ENCODE measurements at places on chromosomes 1 and 21. TPM values are rescaled to one million over a fixed set of nuclear protein-coding genes. Genes with fewer than 3 reads are reported as not detected.

DNA sequence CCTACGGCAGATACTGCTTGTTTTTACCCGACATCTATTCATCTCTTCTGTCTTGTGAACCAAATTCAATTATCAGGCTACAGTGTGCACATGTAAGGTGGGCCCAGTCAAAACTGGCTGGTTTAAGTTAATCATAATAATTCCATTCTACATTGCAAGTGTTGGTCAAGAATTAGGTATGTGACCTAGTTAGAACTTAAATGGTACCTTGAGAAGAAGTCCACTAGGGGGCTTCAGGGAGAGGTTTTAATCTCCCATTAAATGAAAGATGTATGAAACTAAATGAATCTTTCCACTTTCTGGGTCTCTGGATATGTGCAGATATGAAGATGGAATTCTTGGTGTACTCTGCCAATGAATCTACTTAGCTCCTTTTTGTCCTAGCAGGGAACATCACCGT, 187.1 kb downstream of the CDC42BPA start:
- no peak for DNase-seq

- DNase-seq, result no peak
Measured at GRCh38 chr1:236821091-236821627, 26.1 kb downstream of the MTR start.

DNA sequence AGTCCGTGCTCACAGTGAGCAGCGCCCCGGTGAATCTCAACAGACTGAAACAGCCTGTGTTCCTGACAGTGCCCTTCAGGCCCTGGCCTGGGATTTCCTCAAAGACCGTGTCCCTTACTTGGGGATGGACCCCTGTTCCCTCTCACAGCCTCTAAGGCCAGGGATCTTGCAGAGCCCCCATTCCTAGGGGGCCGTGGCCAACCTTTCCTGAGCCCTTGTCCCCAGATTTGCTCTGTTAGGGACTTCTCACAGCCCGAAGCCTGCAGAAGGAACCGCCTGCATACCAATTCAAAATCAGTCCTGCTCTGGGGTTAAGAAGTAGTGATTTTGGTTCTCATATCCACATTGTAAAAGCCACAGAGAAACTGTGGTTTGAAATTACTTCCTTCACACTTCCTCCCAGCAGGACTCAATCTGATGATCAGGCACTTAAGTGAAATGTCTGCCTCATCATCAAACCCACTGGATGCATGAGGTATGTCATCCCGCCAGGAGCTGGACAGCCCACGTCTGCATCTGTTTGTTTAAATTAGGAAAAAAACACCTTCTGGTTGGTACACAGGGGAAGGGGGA, 14.9 kb downstream of the ABCA4 start:
- DNase-seq, result no peak

GRCh38 chr1:921011-921837, 2.5 kb upstream of the SAMD11 start:
- DNase-seq, result peak; percentile 92

- peak; percentile 67 for DNase-seq
Measured at GRCh38 chr1:117657031-117657430, 51.2 kb downstream of the TENT5C start.

DNA sequence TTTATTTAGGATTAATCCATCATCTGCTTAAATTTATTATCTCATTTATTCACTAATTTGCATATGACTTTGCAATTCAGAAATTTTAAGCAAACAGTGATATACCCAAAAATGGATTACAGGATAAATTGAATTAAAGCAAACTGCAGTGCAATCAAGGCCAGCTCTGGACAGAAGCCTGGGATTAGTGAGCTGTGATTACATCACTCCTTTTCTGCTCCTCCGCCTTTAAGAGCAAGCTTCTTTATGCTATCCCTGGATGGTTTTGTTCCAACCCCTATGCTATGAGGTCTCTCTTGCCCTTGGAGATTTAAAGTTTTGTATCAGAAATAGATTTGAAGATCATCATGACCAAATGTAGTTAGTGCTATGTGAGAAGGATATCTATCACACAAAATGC, 32.6 kb downstream of the GPR52 start:
- DNase-seq, result no peak

The NLRP3 gene
- 0.09 TPM for total RNA-seq

The PTPN7 gene
- total RNA-seq, result not detected
